ENCODE measurements at places on chromosomes 4 and X. TPM values are rescaled to one million over a fixed set of nuclear protein-coding genes. Genes with fewer than 3 reads are reported as not detected.
A peak's percentile ranks its signal among the peaks of the same experiment; 100 is the strongest.

DNA sequence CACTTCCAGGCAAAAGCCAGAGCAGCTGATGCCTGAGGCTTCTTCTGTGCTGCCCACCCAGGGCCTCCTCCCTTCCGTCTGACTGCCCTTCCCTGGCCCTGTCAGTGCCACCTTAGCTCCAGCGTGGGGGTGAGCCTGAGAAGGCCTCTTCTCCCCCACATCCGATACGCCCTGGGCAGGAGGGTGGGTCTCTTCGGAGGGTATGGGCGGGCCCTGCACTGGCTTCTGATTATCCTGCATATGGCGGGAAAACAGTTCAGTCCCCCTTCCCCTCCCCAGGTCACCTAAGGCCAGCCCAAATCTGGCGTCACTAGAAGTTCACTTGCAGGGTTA is 256.7 kb downstream of the FBXW7 start:
- H3K27me3 ChIP-seq, result no peaks in the 10 kb centered on the region
- H3K27ac ChIP-seq, result no peak overlapping the region
- H3K36me3 ChIP-seq, result no peaks in the 10 kb centered on the region
- no peak overlapping the region for H3K4me3 ChIP-seq

DNA sequence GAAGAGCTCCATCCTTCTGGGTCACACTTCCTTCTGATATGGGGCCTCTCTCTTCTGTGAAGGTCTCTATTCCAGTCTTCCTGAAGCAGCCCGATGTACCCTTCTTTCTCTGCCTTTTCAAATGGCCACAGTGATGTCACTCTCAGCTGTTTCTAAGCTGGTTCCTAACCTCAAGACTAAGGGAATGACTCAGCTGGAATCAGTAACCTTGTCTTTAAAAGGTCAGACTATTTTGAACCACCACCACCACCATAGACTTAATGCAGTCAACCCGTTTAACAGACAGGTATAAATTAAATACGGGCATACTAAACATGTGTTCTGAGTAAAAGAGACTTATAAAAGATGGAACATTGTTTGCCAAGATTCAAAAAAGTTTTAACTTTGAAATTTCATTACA is 121.0 kb downstream of the PPA2 start:
- no peaks in the 10 kb centered on the region for H3K36me3 ChIP-seq
- H3K4me1 ChIP-seq, result no peaks in the 10 kb centered on the region
- no peaks in the 10 kb centered on the region for H3K27me3 ChIP-seq
- H3K4me3 ChIP-seq, result no peak overlapping the region
- H3K27ac ChIP-seq, result no peak overlapping the region
- DNase-seq, result no peak

DNA sequence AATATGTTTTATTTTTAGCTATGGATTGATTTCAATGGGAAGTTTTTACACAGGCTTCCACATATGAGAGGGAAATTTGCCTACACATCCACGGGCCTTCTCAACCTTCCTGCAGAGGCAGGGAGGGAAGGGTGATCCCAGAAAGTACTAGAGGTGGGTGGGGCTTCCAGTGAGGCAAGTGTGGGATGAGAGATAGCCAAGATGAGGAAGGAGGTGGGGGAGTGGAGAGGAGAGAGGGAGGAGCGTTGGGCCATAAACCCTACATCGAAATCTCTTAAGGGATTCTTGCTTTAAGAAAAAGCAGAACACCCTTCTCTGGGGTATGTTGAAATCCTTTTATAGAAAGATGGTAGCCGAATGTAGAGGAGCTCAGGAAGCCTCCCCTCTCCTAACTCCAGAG is 19.0 kb downstream of the NKX6-1 start:
- no peaks in the 10 kb centered on the region for H3K4me1 ChIP-seq
- DNase-seq, result no peak
- H3K27ac ChIP-seq, result no peak overlapping the region
- no peak overlapping the region for H3K4me3 ChIP-seq
- no peaks in the 10 kb centered on the region for H3K36me3 ChIP-seq

GRCh38 chrX:17377091-17377717 is 2.2 kb downstream of the NHS start:
- no peak for DNase-seq
- no peaks in the 10 kb centered on the region for H3K27me3 ChIP-seq
- H3K4me3 ChIP-seq, result peak overlapping the region; percentile 59
- H3K27ac ChIP-seq, result peak overlapping the region; percentile 86

PAK3 gene
- polyA plus RNA-seq, result 0.37 TPM

LDOC1 gene
- 8.5 TPM for polyA plus RNA-seq

LANCL3 gene
- 0.97 TPM for polyA plus RNA-seq

MMRN1 gene
- polyA plus RNA-seq, result not detected

CCDC149 gene
- polyA plus RNA-seq, result 2.0 TPM
